ENCODE measurements at places on chromosomes 12 and 14. TPM values are rescaled to one million over a fixed set of nuclear protein-coding genes. Genes with fewer than 3 reads are reported as not detected.
A peak's percentile ranks its signal among the peaks of the same experiment; 100 is the strongest.

DNA sequence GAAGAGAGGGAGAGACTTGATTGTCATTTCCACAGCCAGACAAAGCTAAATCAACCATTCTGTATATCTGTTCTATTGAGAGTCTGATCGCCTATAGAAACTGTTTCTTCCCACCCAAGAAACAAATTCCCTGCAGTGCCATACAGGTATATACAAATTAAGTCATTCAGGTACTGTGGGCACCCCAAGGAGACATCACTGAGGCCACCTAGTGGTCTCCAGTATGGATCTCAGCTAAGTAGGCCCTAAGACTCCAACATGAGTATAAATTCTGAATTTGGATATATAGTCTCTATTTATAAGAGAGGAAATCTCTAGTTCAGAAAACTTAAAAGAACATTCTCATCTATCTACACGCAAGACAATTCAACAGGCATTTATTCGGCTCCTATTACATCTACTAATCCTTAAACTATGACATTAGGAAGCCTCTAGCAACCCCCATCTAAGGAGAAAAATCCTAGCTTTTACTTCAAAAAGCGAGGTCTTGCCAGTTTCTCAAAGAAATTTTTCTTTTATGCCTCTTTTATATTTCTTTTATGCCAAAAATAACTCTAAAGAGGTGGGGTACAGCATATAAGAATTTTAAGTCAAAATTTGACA, 62.6 kb downstream of the DCAF5 start:
- DNase-seq: peak; percentile 21

GRCh38 chr14:104101086-104101621, 15.7 kb downstream of the ASPG start:
- DNase-seq: no peak

- DNase-seq: no peak
These were observed 74.6 kb downstream of the CIT start for GRCh38 chr12:119802472-119802871.

GRCh38 chr14:74503291-74503937, 9.8 kb downstream of the ISCA2 start:
- DNase-seq: no peak

GRCh38 chr14:102029956-102030355, 56.9 kb downstream of the HSP90AA1 start:
- DNase-seq: no peak

- DNase-seq: no peak
These were observed 99.6 kb downstream of the CAPZA3 start for GRCh38 chr12:18837505-18837904.

- no peak for DNase-seq
These were observed 34.0 kb downstream of the BMAL2 start for GRCh38 chr12:27366621-27367020.

DNA sequence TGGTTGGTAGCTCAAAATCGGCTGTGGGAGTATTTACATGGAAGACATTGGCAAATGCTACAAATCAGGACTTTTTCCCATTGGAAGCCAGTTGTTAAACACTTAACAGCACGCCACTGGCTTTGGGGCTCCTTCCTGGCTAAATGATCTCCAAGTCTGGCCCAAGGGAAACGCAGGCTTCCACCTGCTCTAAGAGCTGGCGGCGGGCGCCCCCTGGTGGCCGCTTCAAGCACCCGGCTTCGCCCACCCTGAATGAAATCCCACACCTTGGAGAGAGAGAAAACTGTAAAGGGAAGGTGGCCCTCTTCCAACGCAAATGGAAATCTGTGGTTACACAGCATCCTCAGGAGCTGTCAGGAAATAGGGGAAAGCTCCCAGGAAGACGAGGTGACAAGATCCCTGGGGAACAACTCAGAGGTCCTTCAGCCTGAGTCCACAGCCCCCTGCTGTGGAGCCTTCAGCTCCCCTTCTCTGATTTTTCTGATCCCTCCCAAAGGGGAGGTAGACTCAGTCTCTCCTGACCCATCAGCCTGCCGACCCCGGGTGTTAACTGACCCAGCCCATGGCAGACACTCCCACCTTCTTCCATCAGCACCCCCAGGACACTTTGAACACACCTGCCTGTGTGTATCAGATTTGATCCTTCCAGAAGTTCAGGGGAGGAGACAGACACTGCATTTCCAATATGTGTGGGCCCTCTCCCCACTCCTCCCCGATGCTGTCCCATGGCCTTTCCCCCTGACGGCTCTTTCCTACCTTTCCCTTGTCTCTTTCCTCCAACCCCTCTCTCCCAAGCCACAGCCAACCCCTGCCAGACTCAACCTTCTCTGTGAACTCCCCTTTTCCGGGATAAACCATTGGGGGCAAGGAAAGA, 15.4 kb downstream of the SELPLG start:
- peak; percentile 83 for DNase-seq

DNA sequence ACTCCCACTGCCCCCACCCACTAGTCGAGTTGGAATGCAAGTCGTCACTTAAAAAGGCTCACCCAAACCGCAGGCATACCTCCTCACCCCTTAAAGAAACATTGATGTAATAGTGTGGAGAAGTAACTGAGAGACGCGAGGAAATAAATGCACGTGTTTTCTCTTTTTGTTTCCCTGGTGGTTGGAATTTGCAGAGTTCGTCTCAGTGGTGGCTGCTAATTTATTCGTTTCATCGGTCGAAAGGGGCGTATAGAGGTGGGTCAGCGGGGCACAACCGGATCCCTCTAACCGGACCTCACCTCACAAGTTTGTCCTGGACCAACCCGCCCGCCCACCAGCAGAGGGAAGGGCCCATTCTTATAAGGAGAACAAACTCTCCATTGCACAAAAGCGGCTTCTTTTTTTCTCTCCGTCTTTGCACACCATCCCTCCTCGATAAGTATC, 5.0 kb upstream of the NPAS3 start:
- no peak for DNase-seq

DNA sequence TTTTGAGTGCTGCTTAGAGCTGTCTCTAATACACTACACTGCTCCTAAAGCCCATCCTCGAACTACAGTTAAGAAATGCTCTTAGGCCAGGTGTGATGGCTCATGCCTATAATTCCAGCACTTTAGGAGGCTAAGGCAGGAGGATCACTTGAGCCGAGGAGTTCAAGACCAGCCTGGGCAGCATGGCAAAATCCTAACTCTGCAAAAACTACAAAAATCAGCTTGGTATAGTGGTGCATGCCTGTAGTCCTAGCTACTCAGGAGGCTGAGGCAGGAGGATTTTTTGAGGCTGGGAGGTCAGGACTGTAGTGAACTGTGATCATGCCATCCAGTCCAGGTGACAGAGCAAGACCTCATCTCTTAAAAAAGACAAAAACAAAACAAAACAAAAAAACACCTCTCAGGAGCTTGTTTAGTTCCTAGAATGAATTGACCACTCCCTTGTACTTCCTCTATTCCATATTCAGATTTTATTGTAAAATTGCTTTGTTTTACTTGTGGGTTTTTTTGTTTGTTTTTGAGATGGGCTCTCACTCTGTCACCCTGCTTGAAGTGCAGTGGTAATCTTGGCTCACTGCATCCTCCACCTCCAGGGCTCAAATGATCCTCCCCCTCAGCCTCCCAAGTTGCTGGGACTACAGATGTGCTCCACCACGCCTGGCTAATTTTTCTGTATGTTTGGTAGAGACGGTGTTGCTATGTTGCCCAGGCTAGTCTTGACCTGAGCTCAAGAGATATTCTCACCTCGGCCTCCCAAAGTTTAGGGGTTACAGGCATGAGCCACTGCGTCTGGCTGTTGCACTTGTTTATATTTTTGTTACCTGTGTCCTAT, 13.6 kb downstream of the MDM2 start:
- no peak for DNase-seq

DNA sequence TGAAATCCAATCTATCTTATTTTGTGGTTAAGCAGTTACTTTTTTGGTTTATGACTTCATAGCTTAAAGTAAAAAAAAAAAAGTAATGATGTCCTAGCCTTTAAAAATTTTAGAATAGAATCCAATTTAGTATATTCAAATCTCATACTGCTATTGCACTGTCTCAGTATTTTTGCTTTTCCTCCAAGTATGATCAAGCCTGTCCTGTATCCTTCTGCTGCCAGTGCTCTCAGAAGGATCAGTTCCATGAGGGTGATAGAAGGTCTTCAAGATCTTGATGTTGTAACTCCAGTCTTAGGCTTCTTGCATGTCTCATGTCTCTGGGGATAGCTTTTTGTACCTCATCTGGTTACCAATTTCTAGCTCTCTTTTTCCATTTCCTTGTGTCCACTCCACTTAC, 324.2 kb upstream of the FAR2 start:
- no peak for DNase-seq

GRCh38 chr12:57476162-57476992, 3.3 kb downstream of the ARHGAP9 start:
- no peak for DNase-seq

- DNase-seq: no peak
These were observed 67.2 kb downstream of the TTC9 start for GRCh38 chr14:70708717-70709570.

DNA sequence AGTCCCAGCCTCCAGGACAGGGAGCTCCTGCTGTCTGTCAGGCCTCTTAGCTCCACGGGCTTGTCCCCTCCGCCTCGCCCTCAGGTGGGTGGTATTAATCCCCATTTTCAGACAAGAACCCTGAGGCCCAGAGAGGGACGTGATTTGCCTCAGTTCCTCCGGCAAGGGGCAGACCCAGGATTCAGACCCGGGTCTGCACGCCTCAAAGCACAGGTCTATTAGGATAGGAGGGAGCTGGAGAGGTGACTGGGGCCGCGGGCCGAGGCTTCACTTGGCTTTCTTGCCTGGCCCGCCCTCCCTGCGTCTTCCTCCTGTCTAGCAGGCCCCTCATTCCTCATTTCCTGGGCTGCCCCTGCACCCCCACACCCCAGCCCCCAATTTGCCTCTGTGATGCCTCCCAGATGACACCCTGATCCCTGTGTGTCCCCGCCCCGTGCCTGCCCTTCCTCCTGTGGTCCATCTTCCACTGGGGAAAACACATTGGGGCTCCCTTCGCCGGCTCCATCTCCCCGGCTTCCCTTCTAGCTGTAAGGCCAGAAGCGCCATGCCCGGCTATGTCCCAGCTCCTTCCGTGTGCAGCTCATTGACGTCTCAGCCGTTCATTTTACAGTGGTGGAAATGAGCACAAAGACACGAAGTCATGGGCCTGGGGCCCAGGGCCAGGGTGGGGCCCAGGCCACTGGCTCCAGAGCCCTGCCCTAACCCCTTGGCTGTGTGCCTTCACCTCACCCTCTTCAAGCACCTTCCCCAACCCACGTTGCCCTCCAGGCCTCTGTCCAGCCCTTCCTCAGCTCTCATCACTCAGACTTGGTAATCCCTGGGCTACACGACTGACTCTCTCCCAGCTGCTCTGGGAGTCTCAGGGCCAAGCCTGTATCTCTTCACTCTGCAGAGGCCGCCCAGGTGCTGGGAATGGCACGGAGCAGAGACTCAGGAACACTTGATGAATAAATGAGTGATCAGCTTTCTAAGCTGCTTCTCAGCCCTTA, 15.5 kb upstream of the CYP46A1 start:
- DNase-seq: no peak

DNA sequence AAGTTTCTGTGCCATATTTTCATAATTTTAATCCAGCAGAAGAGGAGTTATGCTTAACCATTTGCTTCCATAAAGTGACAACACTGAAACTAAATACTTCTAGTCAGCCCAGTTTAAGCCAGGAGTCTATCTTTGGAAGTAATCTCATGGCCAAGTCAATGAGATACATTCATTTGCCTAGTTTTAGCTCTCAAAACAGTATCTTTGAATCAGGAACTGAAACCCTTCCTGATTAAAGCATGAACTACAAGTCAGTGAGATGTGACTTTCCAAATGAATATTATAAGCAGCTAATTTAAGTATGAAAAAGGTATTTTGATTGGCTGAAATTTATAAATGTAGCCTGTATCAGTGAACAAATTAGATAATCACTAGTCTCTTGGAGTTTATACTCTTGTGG, 491.5 kb downstream of the SLC6A15 start:
- DNase-seq: no peak

- no peak for DNase-seq
These were observed 93.1 kb downstream of the RMST start for GRCh38 chr12:97555547-97556187.

GRCh38 chr12:51815571-51815970, 32.9 kb downstream of the FIGNL2 start:
- no peak for DNase-seq

GRCh38 chr12:130577351-130577750, 138.7 kb downstream of the RIMBP2 start:
- DNase-seq: no peak

DNA sequence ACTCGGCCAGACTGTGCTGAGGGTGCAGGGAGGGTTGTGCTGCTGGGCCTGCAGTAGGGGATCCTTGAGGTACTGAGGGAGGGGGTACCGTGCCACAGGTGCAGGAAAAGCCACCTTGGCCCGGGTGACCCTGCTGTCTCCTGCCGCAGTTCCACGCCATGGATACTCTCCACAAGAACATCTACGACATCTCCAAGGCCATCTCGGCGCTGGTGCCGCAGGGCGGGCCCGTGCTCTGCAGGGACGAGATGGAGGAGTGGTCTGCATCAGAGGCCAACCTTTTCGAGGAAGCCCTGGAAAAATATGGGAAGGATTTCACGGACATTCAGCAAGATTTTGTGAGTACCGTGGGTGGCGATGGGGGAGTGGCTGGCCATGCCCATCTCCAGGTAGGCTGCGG, 14.0 kb upstream of the CRIP2 start:
- no peak for DNase-seq

Gene NAV3
- 5.4 TPM for total RNA-seq

Gene TSPAN31
- 25.3 TPM for total RNA-seq

Gene PRB2
- 0.05 TPM for total RNA-seq

Gene CCDC177
- total RNA-seq: 0.05 TPM

Gene ZFHX2
- 0.24 TPM for total RNA-seq

Gene SLCO1B1
- total RNA-seq: not detected

Gene CHGA
- 0.71 TPM for total RNA-seq

Gene CFAP251
- total RNA-seq: 1.2 TPM

Gene PPP1CC
- total RNA-seq: 139 TPM
